ENCODE measurements at places on chromosomes 6 and 20.
A peak's percentile ranks its signal among the peaks of the same experiment; 100 is the strongest.

DNA sequence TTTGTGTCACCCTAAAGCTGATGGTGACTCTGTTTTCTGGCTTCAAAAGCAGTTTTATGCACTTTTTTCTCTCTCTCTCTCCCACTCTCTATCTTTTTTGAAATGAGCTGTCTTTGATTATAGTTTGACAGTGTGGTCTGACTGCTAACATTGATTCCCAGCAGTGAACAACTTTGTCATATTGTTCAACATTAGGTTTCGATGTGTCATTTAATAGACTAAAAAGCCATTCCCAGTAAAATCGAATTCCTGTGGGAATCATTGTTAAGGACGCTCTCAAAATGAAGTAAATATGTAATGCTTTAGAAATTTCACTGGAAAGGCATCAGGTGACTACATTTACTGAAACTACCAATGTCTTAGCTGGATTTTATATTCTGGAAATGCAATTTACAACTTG lies 69.9 kb upstream of the FLRT3 start:
- no peak for DNase-seq

GRCh38 chr20:51750037-51750769 lies 18.0 kb downstream of the ATP9A start:
- peak; percentile 99 for DNase-seq

- no peak for DNase-seq
Measured at GRCh38 chr6:44037847-44038542, 89.3 kb downstream of the MRPL14 start.

- DNase-seq = peak; percentile 66
Measured at GRCh38 chr6:157944983-157945931, 36.4 kb upstream of the SYNJ2 start.

- no peak for DNase-seq
Measured at GRCh38 chr6:33658982-33659689, 38.0 kb downstream of the ITPR3 start.

GRCh38 chr6:89483111-89483720 lies 50.3 kb downstream of the ANKRD6 start:
- DNase-seq = no peak

- DNase-seq = no peak
Measured at GRCh38 chr6:150696190-150696589, 96.5 kb downstream of the PLEKHG1 start.

All from fibroblast of mammary gland (primary cell).